Transverse colon (tissue), 4 donors: ENCODE measurements at places on chromosomes 4 and X. TPM values are rescaled to one million over a fixed set of nuclear protein-coding genes. Genes with fewer than 3 reads are reported as not detected.

DNA sequence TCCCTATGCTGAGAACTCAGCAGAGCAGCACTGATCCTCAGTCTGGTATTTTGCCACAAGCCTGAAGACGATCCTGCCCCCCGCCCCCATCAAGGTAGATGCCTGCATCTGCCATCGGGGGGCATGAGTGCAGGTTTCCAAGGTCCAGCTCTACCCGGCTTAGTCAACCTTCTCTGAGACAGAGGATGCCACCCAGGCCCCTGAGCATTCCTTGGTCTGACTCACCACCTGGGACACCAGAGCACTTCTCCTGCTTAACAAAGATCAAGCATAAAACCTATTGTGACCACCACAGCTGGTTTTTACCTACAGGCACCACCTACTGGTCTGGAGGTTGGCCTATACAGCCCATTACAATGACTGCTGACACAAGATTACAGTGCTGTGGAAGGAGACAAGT lies 1168.1 kb downstream of the PCDH19 start:
- DNase-seq, result no peak

GRCh38 chrX:10938365-10938923 lies 172.7 kb upstream of the HCCS start:
- DNase-seq, result no peak

DNA sequence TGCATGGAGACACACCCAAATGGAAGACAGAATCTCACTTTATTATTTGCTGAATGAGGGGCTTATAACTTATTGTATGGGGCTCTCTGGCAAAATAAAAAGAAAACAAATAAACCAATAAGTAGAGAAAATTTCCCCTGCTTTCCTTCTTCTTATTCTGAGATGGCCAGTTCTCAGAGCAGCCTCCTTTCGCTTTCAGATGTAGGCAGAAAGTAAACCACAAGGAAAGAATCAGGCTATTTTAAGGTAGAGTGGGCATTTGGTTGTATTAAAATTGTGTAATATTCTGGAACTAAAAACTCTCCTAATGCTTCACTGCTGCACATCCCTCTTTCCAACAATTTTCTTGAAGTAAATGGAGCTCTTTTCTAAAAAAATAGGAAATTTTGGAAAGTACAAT lies 241.8 kb downstream of the GALNTL6 start:
- DNase-seq, result no peak

FAM236A gene
- total RNA-seq, result not detected

BBS12 gene
- total RNA-seq, result 2.2 TPM

CT45A8 gene
- not detected for total RNA-seq
